ENCODE measurements at places on chromosomes 3 and 15. TPM values are rescaled to one million over a fixed set of nuclear protein-coding genes. Genes with fewer than 3 reads are reported as not detected.
A peak's percentile ranks its signal among the peaks of the same experiment; 100 is the strongest.

GRCh38 chr15:71189718-71190117, 74.4 kb downstream of the THSD4 start:
- DNase-seq = peak; percentile 30

- DNase-seq = no peak
These were observed 338.4 kb downstream of the FHIT start for GRCh38 chr3:60912876-60913275.

GRCh38 chr3:49377483-49377882, 19.3 kb upstream of the GPX1 start:
- DNase-seq = peak; percentile 75

GRCh38 chr15:29952225-29952624, 130.0 kb upstream of the TJP1 start:
- no peak for DNase-seq

DNA sequence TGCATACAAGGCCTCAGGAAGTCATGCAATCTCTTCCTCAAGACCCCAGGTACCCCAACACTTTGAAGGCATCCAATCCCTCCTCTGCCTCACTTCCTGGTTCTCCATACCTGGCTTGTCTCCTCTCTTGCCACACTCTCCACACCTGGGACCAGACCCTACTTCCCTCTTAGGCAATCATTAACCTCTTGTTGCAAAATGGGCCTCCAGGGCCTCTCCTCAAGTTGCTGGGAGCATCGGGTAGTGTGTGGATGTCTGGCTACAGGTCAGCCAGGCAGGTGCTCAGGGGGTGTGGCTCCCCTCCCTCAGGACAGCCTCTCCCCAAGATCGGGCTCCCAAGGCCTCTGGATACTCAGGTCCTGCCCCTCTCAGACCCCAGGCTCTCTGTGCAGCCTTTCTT, 8.6 kb downstream of the PLA2G4E start:
- no peak for DNase-seq

GRCh38 chr15:68023307-68024101, 30.6 kb upstream of the PIAS1 start:
- no peak for DNase-seq

DNA sequence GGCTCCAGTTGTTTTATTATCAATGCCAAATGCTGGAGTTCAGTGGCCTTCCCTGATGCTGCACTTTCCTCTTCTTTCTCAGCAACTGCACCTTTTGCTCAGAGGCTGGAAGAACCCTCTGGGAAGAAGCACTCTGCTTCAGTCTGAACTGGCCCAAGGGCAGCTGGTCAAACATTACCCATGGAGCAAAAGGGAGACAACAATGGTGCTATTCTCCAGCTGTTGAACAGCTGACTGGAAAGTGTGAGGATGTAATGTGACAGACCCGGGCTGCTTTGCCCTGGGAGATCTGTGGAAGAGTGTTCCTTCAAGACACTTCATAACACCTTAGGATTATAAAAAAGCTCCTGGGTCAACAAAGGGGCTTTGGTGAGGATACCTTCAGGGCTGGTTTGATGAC, 84.9 kb downstream of the EPHB1 start:
- no peak for DNase-seq

DNA sequence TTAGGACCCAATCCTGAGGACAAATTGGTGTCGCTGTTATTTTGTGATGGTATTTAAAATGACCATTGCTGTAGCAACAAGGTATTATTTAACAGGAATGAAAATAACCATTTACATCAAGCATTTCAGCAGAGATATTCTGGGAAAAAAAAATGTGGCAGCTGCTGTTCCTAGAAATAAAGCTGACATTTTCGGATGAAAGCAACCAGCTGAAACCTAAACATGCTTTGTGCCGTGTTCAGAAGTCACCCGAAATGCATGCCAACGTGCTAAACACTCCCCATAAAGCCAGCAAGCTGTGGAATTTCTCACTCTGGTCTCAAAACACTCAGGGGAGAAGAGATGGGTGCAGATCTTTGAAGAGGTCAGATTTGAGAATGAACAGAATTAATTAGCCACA, 31.5 kb upstream of the TAFA4 start:
- DNase-seq = no peak

DNA sequence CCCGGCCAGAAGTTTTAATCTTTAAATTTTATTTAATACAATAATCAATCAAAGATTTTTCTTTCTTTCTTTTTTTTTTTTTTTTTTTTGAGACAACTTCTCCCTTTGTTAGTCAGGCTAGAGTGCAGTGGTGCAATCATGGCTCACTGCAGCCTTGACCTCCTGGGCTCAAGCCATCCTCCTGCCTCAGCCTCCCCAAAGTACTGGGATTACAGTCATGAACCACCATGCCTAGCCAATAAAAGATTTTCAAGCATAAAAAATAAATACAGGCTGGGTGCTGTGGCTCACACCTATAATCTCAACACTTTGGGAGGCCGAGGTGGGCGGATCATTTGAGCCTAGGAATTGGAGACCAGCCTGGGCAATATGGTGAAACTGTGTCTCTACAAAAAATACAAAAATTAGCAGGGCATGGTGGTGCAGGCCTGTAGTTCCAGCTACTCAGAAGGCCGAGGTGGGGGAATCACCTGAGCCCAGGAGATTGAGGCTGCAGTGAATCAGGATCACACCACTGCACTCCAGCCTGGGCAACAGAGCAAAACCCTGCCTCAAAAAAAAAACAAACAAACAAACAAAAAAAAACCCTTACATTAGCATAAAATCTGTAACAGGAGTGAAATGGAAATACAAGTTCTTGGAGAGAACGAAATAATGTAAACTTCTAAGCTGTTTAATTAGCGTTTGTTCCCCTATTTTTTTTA, 29.1 kb upstream of the SRP14 start:
- DNase-seq = no peak

The MITF gene
- 0.38 TPM for total RNA-seq

DNA sequence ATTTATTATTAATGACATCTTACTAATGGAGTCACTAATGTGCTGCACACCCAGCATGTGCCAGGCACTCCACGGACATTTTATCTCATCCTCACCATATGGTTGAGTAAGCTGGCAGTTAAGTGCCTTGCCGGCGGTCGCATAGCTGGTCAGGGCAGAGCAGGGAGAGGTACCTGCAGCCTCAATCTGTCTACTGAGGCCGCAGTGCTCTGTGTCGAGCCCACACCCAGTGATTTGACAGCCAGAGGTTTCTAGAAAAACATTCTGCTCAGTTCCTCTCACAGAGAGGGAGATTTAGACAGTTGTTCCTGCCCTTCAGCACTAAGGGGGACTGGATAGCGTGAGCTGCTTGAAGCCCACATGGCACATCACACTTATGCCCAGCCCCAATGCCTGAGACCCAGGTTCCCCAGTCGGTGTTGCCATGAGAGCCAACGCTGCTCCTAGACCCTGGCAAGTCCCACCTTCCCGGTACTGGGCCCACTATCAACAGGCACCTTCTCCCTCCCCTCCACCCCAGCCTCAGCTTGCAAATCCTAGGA, 2.6 kb downstream of the LIPC start:
- DNase-seq = no peak

GRCh38 chr3:64903006-64903405, 215.2 kb upstream of the ADAMTS9 start:
- peak; percentile 11 for DNase-seq

DNA sequence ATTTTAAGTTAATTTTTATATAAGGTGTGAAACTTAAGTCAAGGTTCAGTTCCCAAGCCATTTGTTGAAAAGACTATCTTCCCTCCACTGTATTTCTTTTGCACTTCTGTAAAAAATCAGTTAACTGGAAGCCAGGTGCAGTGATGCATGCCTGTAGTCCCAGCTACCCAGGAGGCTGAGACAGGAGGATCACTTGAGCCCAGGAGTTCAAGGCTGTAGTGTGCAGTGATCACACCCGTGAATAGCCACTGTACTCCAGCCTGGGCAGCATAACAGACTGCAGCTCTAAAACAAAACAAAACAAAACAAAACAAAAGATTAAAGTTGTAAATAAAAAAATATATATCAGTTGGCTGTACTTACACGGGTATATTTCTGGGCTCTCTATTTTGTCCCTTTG, 33.1 kb upstream of the SEC22A start:
- DNase-seq = no peak

- no peak for DNase-seq
These were observed 13.5 kb upstream of the STXBP5L start for GRCh38 chr3:120894316-120895057.

- DNase-seq = no peak
These were observed 180.9 kb downstream of the GAP43 start for GRCh38 chr3:115804200-115804599.

DNA sequence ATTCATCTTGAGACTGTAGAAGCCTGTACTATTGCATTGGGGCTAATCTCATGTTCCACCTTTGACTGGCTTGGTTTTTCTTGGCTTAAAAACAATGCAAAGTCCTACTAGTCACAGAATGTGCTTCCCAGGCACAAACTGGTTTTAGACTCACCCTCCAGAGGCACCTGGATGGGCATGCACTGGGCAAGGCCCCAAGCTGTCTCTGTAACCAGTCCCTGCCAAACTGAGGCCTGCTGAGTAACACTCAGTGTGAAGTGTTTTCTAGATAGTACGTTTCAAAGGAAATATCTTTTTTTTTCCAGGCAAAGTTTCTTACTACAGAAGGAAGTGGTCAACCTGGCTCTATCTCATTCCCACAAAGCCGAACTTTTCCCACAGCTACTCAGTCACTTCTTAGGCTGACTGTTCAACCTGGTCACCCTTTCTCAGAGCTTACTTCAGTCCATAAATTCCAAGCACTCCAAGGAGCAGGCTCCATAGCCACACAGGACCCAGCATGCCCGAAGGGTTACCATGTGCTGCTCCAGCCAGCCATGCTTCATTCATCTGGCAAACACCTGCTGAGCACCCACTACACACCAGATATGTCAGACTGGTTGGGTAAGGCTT, 57.4 kb downstream of the NPTN start:
- no peak for DNase-seq

DNA sequence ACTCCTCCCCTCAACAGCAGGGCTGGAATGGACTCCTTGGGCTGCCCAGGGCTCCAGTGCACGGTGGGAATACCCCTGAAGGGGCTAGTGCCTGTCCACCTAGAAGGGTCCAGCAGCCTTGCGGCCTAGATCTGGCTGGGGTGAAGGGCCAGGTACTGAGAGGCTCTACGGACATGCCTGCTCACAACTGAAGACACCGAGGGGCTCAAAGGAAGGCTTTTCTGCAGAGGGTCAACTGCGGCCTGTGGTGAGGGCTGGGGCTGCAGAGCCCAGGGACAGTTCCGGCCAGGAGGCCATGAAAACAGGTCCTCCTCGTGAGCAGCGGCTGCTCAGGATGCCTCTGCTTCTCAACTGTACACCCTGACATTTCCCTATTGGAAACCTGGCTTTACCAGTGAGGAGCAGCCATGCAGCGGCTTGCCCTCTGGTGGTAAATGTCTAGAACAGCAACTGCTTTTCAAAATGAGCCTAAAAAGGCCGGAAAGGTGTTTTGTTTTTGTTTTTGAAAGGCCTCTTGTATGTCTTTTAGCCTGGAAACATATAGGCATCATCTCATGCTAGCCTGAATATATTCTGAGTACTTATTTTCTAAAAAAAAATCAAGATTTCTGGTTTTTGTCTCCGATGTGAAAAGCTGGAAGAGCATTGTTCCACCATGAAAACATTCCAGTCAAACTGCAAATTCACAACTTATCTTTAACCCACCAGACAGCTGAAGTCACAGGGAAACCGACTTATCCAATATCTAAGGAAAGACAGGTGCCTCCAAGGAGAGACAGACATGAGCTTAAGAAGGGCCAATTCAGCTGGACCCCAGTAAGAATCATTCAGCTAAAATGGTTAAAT, 163.4 kb downstream of the KLF13 start:
- peak; percentile 82 for DNase-seq

The PAQR5 gene
- total RNA-seq = 4.6 TPM

DNA sequence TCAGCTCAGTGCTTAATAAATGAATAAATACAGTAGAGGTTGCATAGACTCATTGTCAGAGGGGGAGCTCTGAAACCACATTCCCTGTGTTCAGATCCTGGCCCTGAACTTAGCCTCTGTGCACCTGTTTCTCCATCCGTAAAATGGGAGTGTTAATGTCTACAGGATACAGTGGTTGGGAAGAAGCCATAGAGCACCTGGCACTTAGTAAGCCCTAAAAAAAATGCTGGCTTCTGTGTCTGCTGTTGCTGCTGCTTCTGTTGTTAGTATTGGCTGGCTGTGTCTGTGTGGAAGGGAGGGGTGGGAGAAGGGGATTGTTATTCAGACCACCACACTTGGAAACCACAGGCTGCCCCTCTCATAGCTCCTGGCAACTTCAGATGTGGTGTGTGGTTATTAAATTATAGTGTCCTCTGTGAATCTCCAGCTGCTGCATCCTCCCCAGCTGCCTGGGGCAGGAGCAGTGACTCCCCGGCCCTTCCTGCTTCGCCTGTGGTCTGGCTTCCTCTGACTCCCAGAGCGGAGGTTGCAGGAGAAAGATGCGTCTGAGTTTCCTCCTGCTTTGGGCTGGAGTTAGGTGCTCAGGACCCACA, 31.0 kb downstream of the FGD5 start:
- DNase-seq = no peak

Data from GM23248 (cell line).